Hepatocyte (in vitro differentiated cells): ENCODE measurements at places on chromosomes 2 and 18.

- H3K27ac ChIP-seq = no peak overlapping the region
- no peaks in the 10 kb centered on the region for H3K36me3 ChIP-seq
- H3K4me3 ChIP-seq = no peak overlapping the region
- H3K4me1 ChIP-seq = peaks cover under 1% of the 10 kb centered on the region
- no peak for DNase-seq
Measured at GRCh38 chr2:122486705-122487415, 731.4 kb downstream of the TSN start.

DNA sequence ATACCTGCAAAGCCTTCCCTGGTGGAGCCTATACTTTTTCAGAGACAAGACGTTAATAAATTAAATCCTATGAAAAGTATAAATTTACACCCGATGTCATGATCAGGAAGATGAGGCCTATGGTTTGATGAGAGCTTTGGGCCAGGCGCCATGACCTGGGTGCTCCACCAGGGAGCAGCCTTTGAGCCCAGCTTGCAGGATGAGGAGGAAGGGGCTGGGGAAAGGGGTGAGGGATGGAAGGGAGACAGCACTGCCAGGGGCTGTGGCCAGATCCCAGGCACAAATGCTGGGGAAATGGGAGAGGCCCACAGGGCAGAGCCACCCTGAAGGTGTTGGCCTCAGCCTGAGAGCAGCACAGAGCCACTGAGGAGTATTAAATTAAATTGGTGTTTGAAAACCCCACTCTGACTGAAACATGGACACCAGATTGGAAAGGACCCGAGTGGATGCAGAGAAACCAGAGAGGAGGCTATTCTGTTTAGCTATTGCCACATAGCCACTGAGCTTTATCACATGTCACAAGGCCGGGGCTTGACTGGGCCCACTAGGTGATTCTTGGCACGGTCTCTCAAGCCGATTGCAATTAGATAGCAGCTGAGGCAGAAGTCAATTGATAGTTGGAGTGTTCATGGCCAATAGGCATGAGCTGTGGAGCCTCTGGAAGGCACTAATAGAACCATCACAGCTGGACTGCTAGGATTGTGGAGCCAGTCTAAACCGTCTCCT lies 9.6 kb upstream of the FAHD2A start:
- no peaks in the 10 kb centered on the region for H3K27me3 ChIP-seq
- H3K27ac ChIP-seq = no peak overlapping the region
- H3K4me1 ChIP-seq = no peaks in the 10 kb centered on the region
- no peaks in the 10 kb centered on the region for H3K36me3 ChIP-seq
- H3K4me3 ChIP-seq = no peak overlapping the region

- DNase-seq = no peak
- H3K27me3 ChIP-seq = no peaks in the 10 kb centered on the region
- H3K4me3 ChIP-seq = no peak overlapping the region
- no peak overlapping the region for H3K27ac ChIP-seq
Measured at GRCh38 chr18:48493434-48494230, 45.2 kb upstream of the CTIF start.

DNA sequence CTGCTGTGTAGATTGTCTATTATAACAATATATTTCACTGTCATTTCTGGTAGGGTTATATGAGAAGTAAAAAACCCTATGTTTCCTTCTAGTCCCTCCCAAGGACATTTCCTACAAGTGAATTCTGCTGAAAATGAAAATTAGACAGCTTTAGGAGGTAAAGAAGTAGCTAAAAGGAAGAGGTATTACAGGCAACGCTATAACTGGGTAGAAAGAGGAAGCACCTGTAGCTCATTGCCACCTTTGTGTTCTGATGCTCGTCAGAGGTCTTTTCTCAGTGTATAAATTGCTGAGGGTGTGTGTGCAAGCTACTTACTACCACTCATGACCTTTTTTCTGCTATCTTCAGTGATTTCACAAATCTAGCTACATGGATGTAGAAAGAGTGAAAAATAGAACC lies 1.4 kb downstream of the DNAJC10 start:
- H3K27me3 ChIP-seq = no peaks in the 10 kb centered on the region
- H3K4me1 ChIP-seq = peaks cover 6% of the 10 kb centered on the region
- H3K4me3 ChIP-seq = peak overlapping the region; percentile 68
- no peak for DNase-seq
- H3K36me3 ChIP-seq = no peaks in the 10 kb centered on the region

DNA sequence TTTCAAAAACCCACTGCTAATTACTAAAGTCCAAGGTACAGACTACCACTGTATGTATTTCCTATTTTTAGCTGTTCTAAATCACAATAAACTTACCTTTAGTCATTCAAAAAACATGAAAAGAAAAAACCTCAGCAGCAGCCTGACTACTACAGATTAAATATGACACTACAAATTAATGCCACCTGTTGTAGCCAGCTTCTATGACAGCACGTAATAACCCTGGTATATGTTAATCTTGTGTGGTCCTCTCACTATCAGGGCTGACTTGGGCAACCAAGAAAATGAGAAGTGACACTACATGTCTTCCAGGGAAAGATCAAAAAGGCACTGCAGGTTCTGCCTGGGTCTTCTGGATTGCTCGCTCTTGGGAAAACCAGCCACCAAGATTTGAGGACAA lies 90.6 kb upstream of the FAM124B start:
- no peak for DNase-seq
- H3K4me3 ChIP-seq = no peak overlapping the region
- no peaks in the 10 kb centered on the region for H3K27me3 ChIP-seq
- no peak overlapping the region for H3K27ac ChIP-seq
- H3K4me1 ChIP-seq = peaks cover 6% of the 10 kb centered on the region
- no peaks in the 10 kb centered on the region for H3K36me3 ChIP-seq

GRCh38 chr2:164897469-164898260 lies 56.0 kb upstream of the COBLL1 start:
- DNase-seq = no peak
- H3K36me3 ChIP-seq = no peaks in the 10 kb centered on the region
- peak overlapping the region; percentile 89 for H3K27ac ChIP-seq
- no peak overlapping the region for H3K4me3 ChIP-seq
- H3K27me3 ChIP-seq = no peaks in the 10 kb centered on the region

- H3K4me3 ChIP-seq = no peak overlapping the region
- no peaks in the 10 kb centered on the region for H3K36me3 ChIP-seq
- H3K27me3 ChIP-seq = no peaks in the 10 kb centered on the region
- no peak overlapping the region for H3K27ac ChIP-seq
- no peak for DNase-seq
Measured at GRCh38 chr2:47695800-47696477, 87.0 kb upstream of the MSH6 start.
